ENCODE measurements at places on chromosomes 13 and 19. TPM values are rescaled to one million over a fixed set of nuclear protein-coding genes. Genes with fewer than 3 reads are reported as not detected.
A peak's percentile ranks its signal among the peaks of the same experiment; 100 is the strongest.

DNA sequence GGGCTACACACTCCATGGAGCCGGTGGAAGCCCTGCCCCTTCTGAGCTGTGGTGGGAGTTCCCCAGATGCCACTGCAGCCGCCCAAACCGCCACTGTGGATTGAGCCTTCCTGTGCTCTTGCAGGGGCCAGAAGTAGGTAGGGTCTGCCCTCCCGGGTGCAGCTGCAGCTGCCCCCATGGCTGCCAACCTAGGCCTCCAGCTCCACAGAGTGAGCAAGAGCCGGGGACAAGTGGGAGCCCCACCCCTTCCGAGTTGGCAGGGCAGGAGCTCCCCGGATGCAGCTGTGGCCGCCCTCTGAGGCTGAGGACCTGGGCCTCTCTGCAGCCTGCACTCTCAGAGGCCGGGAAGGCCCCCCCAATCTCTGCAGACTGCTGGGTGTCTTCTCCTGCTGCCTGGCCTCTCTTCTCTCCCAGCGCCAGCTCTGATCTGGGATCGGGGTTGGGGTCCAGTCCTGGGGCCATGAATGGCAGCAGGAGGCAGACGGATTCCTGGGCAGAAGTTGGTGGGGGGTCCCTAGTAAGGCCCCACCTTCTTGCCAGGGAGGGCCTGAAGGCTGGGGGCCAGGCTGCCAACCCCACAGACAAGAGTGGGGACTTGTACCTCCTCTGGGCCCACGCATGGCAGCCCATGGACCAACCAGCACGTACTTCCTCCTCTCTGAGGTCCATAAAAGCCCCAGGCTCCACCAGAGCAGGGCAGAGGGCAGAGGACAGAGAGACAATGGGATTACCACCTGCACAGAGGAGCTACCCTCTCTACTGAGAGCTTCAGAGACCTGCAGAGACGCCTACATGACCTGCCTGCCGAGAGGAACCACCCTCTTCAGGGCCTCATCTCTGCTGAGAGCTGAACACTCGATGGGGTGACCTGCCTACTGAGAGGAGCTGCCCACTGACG lies 28.9 kb downstream of the AP2S1 start:
- H3K36me3 ChIP-seq: no peaks in the 10 kb centered on the region
- peaks cover 27% of the 10 kb centered on the region for H3K4me1 ChIP-seq
- H3K27ac ChIP-seq: peak overlapping the region; percentile 51
- no peaks in the 10 kb centered on the region for H3K27me3 ChIP-seq
- no peak for DNase-seq

GRCh38 chr13:100566543-100566942 lies 22.0 kb downstream of the GGACT start:
- no peak overlapping the region for H3K4me3 ChIP-seq
- no peak overlapping the region for H3K27ac ChIP-seq
- H3K4me1 ChIP-seq: no peaks in the 10 kb centered on the region
- DNase-seq: no peak

DNA sequence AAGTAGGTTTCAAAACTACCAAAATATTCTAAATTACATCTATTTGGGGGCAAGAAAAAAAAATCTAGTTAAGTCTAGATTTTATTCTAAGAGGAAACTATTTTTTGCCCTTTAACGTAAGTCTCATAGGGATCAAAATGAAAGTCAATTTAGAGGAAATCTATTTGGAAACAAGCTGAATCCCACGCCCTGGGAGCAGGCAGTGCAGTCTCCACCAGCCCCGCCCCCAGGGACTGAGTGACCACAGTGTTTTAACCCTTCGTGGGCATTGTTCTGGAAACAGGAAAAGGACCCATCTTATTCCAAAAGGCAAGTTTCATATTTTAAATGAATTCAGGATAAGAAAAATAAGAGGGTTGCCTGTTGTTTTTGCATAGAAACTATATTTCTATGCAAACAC lies 209.7 kb downstream of the SPRY2 start:
- DNase-seq: no peak
- H3K27me3 ChIP-seq: no peaks in the 10 kb centered on the region
- no peaks in the 10 kb centered on the region for H3K4me1 ChIP-seq
- no peak overlapping the region for H3K4me3 ChIP-seq

GRCh38 chr19:16143399-16144215 lies at the start of gene HSH2D:
HSH2D (plus strand) TSS chr19:16143685; CDS start chr19:16148751, 5,066 bp downstream.
- H3K27ac ChIP-seq: peak within 1 kb of the TSS; percentile 99
- no peaks in the 10 kb centered on the region for H3K27me3 ChIP-seq
- no peaks in the 10 kb centered on the region for H3K36me3 ChIP-seq
- peak; percentile 90 for DNase-seq

DNA sequence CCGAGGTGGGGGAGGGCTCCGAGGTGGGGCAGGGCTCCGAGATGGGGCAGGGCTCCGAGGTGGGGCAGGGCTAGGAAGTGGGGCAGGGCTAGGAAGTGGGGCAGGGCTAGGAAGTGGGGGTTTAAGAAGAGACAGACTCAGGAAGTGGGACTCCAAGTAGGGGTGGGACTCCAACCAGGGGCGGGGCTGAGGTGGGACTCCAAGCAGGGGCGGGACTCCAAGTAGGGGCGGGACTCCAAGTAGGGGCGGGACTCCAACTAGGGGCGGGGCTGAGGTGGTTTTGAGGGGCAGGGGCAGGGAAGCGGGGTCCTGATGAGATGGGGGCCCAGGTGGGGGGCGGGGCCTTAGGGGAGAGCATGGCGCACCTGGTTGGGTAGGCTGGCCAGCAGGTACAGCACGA lies 13.6 kb downstream of the CFD start:
- H3K27ac ChIP-seq: no peak overlapping the region
- peak; percentile 32 for DNase-seq
- H3K4me1 ChIP-seq: no peaks in the 10 kb centered on the region
- no peaks in the 10 kb centered on the region for H3K27me3 ChIP-seq
- no peaks in the 10 kb centered on the region for H3K36me3 ChIP-seq

DNA sequence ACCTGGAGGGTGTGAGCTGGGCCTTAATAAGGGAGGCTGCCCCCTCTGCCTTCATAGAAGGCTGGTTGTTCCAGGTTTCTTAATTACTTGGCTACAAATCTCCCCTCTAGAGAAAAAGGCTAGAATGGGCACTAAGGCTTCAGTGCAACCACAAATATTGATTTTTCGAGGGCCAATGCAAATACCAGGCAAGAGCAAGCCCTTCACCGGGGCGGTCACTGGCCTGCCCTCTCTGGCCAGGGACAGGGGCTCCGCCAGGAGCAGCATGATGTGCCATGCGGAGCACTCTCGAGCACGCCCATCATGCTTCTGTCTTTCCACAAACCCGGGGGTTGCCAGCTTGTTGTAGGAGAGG lies 127.8 kb upstream of the SPACA7 start:
- no peaks in the 10 kb centered on the region for H3K27me3 ChIP-seq
- H3K27ac ChIP-seq: no peak overlapping the region
- no peak overlapping the region for H3K4me3 ChIP-seq

DNA sequence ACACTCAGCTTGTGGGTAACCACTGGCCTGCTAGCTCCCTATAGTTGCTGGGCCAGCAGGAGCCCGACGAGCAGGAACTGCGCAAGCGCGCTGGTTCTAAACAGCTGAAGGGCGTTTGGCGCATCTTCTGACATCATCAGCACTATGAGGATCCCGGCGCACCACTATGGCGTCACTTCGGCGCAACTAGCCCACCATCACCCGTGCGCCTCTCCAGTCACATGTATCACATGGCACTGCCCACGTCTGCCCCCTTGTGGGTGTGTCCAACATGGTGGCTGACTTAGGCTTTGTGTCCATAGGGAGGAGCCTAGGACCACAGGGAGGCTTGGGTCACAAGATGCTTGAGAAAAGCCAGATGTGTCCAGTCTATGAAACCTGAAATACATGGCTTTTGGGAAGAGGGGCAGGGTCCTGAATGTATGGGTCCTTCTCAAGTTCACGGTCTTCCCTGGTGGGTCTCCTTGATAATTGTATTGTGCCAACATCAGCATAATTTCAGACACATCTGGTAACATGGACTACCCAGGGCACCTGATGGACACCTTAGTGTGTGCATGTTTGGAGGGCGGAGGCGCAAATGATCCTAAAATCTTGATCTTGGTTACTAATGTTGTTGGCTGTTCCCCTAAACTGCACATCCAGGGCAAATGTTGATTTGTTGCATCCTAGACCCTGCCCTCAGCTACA lies 18.0 kb downstream of the KLK4 start:
- H3K4me3 ChIP-seq: no peak overlapping the region
- no peak overlapping the region for H3K27ac ChIP-seq
- peaks cover 37% of the 10 kb centered on the region for H3K4me1 ChIP-seq

- DNase-seq: no peak
- H3K27ac ChIP-seq: 0 out of 2 replicates have a peak overlapping the region, but pooled peaks have one; percentile 13
- H3K4me1 ChIP-seq: peaks cover 17% of the 10 kb centered on the region
- H3K36me3 ChIP-seq: peaks cover 5% of the 10 kb centered on the region
- no peak overlapping the region for H3K4me3 ChIP-seq
- H3K27me3 ChIP-seq: no peaks in the 10 kb centered on the region
Observed at GRCh38 chr19:48970923-48971395, 5.8 kb downstream of the FTL start.

GPR12 gene
- not detected for total RNA-seq

- no peaks in the 10 kb centered on the region for H3K36me3 ChIP-seq
- no peak overlapping the region for H3K4me3 ChIP-seq
- H3K4me1 ChIP-seq: peaks cover 3% of the 10 kb centered on the region
- no peaks in the 10 kb centered on the region for H3K27me3 ChIP-seq
- no peak overlapping the region for H3K27ac ChIP-seq
- DNase-seq: peak; percentile 37
Observed at GRCh38 chr13:51549050-51549449, 35.2 kb upstream of the WDFY2 start.

GRCh38 chr19:27828829-27829228 lies 1384.1 kb downstream of the UQCRFS1 start:
- no peak for DNase-seq
- H3K4me1 ChIP-seq: no peaks in the 10 kb centered on the region
- no peak overlapping the region for H3K27ac ChIP-seq
- no peaks in the 10 kb centered on the region for H3K27me3 ChIP-seq

DNA sequence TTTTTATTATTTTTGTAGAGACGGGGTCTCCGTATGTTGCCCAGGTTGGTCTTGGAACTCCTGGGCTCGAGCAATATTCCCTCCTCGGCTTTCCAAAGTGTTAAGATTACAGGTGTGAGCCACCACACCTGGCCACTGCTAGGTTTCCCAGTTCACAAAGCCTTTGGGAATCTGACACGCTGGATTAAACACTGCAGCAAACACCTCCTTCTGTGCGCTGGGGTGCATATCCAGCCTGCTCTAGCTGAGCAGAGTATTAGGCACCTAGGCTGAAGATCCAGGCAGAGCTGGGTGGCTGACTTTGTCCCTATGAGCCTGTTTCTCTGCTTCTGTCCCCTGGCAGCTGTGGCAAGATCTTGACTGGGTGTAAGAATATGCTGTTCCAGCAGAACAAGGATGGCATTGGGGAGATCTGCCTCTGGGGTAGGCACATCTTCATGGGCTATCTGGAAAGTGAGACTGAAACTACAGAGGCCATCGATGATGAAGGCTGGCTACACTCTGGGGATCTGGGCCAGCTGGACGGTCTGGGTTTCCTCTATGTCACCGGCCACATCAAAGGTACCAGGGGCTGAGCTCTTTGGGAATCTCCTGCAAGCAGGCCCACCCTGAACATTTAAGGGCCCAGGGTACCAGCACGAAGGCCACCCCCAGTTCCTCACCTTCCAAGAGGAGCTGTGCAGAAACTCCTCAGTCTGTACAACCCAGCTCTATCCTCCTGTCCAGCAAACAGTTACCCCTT lies 49.8 kb downstream of the ACSBG2 start:
- H3K27ac ChIP-seq: no peak overlapping the region
- no peaks in the 10 kb centered on the region for H3K27me3 ChIP-seq
- DNase-seq: no peak
- no peak overlapping the region for H3K4me3 ChIP-seq
- no peaks in the 10 kb centered on the region for H3K4me1 ChIP-seq

PRODH2 gene
- not detected for total RNA-seq

VN1R2 gene
- not detected for total RNA-seq

DNA sequence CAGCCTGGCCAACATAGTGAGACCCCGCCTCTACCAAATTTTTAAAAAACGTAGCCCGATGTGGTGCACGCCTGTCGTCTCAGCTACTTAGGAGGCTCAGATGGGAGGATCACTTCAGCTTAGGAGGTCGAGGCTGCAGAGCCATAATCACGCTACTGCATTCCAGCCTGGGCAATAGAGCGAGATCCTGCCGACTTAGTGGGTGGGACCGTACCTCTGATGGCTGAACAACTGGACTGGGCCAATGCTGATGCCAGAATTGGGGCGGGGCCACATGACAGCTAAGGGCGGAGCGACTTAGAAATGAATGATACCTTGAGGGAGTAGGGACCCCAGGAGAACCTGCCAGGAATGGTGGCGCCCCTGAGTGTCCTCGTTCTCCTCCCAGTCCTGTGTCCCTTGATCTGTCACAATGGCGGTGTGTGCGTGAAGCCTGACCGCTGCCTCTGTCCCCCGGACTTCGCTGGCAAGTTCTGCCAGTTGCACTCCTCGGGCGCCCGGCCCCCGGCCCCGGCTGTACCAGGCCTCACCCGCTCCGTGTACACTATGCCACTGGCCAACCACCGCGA lies 3.6 kb downstream of the LTBP4 start:
- peaks cover 24% of the 10 kb centered on the region for H3K4me1 ChIP-seq
- H3K27ac ChIP-seq: no peak overlapping the region
- H3K27me3 ChIP-seq: peaks cover 8% of the 10 kb centered on the region
- H3K4me3 ChIP-seq: peak overlapping the region; percentile 71

GRCh38 chr13:111312944-111313590 lies 7.4 kb upstream of the TEX29 start:
- H3K36me3 ChIP-seq: peaks cover 4% of the 10 kb centered on the region
- H3K27ac ChIP-seq: no peak overlapping the region
- DNase-seq: no peak
- no peaks in the 10 kb centered on the region for H3K4me1 ChIP-seq
- no peaks in the 10 kb centered on the region for H3K27me3 ChIP-seq

- H3K27me3 ChIP-seq: no peaks in the 10 kb centered on the region
- H3K4me1 ChIP-seq: no peaks in the 10 kb centered on the region
- H3K36me3 ChIP-seq: no peaks in the 10 kb centered on the region
- H3K27ac ChIP-seq: no peak overlapping the region
- no peak overlapping the region for H3K4me3 ChIP-seq
Observed at GRCh38 chr13:22091222-22091970, 420.5 kb downstream of the FGF9 start.

DNA sequence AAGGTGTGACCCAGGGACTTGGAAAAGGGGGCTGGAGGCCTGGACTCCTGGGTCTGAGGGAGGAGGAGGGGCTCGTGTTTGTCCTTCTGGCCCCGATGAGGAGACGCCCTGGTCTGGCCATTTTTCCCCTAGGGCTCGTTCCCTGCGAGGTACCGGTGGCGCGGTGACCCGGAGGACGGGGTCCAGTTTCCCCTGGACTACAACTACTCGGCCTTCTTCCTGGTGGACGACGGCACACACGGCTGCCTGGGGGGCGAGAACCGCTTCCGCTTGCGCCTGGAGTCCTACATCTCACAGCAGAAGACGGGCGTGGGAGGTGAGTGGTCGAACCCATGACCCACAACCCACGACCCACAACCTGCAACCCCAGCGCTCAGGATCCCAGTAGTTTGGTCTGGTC lies 10.8 kb downstream of the TRPM4 start:
- no peak for DNase-seq
- no peaks in the 10 kb centered on the region for H3K36me3 ChIP-seq
- no peak overlapping the region for H3K4me3 ChIP-seq
- no peaks in the 10 kb centered on the region for H3K27me3 ChIP-seq

PNMA8B gene
- not detected for total RNA-seq
